ENCODE measurements at places on chromosomes 12 and 14.
A peak's percentile ranks its signal among the peaks of the same experiment; 100 is the strongest.

DNA sequence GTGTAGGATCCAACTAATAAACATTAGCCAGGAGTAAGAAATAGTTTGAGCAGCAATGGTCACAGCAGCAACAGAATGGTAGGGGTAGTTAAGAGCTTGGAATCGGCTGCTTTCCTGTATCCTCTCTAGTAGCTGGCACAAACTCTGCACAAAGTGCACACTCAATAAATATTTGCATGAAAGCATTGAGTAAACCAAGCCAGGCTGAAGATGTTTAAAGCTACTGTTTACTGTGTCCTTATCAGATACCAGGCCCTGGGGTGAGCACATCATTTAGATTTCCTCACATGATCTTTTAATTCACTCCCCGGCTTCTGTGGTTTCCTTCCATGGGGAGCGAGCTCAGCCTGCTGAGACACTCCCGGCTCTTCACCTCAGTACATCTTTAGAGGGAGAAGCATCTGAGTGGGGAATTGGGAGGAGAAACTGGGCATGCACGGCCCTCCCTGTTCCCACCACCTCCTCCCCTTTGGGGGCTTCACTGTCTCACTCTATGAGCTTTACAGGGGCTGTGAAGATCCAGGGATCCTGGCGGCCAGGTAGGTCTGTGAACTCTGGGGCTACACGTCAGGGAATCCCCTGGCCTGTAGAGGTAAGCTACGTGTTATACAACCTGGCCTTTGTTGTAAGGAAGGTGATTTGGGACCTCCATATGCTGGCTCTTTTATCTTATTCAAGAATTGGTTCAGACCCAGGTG lies 107.2 kb upstream of the VASH1 start:
- no peak for DNase-seq

GRCh38 chr12:61254225-61254624 lies 1006.0 kb upstream of the USP15 start:
- DNase-seq = no peak

- DNase-seq = no peak
Observed at GRCh38 chr14:76500011-76500410, 124.1 kb downstream of the ESRRB start.

DNA sequence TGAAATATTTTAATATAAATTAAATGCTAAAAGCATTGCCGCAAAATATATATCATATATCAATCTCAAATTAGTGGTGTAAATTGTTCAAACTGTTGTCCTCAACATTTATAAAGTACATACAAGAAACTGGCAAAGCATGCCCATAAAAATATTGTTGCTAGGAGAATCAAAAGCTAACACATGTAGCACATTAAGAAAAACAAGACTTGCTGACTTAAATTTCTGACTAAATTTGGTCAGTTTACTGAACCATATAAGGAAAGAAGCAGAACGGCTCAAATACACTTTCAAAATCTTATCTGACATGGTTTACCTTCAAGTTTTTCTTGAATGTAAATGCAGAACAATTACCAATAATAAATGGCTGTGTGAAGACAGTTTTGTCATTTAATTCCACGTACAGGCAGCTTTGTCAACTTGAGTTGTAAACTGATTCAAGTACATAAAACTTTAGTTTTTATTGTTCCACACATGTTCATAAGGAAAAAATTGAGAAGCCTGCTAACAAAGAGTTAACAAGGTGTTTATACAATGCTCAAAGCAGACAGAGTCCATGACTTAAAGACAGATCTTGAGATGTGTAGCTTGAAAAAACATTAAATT lies 50.4 kb downstream of the PPP1R12A start:
- DNase-seq = peak; percentile 52

- DNase-seq = no peak
Observed at GRCh38 chr14:36915081-36915480, 253.4 kb downstream of the PAX9 start.

- DNase-seq = peak; percentile 26
Observed at GRCh38 chr12:9867531-9867930, 1.6 kb downstream of the CLEC2B start.

- no peak for DNase-seq
Observed at GRCh38 chr12:119649202-119649808, 18.6 kb upstream of the PRKAB1 start.

DNA sequence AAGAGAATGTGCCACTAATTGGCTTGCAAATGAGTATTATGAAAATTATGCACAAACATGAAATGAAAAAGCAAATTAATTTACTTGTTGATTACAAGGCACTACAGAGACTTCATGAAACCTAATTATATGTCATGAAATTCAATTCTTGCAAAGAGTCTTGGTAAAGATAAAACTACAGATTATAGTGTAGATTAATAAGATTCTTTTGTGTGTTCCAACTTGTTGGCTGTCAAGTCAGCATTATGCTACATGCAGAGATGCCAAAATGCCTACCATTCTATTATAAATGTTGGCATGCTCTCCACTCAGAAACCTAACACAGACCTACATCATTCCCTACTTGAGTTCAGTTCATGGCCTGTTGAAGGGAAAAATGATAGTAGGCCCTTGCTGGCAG lies 97.2 kb upstream of the KITLG start:
- DNase-seq = no peak

GRCh38 chr12:58009405-58010195 lies 68.2 kb downstream of the ATP23 start:
- DNase-seq = no peak

- no peak for DNase-seq
Observed at GRCh38 chr12:119808441-119808840, 68.7 kb downstream of the CIT start.

GRCh38 chr14:91835197-91835919 lies 32.0 kb downstream of the TC2N start:
- no peak for DNase-seq

All from HAP-1 (cell line).